ENCODE measurements at places on chromosomes 13 and 19.

- DNase-seq = no peak
These were observed 1.1 kb downstream of the SYDE1 start for GRCh38 chr19:15108145-15108844.

DNA sequence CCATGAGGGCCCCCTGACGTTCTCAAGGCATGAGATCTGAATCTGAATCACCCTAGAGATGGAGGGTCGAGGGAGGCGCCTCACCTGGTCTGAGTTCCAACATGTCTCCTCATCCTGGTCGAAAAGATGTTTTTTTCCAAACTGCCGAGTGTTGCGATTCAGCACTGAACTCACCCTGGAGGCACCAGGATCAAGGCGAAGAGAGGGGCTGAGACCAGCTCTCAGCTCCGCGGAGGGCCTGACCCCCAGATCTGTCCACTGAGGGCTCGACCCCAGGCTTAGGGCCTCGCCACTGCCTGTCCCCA is 555 bp downstream of the NR2C2AP start:
- no peak for DNase-seq

DNA sequence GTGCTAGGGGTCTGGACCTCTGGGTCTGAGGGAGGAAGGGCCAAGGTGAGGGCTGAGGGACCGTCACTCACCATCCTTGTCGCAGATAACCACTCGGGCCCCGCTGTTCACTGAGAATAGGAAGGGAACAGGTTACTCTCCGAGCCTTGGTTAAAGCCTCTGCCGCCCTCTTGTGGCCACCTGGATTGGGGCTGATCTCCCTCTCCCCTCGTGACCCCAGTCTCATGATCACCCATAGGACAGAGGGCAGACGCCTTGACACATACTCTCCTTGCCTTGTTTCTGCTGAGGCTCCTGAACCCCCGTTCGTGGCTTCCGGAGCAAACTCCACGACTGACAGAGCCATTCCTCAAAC is 580 bp downstream of the HSD17B14 start:
- DNase-seq = peak; percentile 20

DNA sequence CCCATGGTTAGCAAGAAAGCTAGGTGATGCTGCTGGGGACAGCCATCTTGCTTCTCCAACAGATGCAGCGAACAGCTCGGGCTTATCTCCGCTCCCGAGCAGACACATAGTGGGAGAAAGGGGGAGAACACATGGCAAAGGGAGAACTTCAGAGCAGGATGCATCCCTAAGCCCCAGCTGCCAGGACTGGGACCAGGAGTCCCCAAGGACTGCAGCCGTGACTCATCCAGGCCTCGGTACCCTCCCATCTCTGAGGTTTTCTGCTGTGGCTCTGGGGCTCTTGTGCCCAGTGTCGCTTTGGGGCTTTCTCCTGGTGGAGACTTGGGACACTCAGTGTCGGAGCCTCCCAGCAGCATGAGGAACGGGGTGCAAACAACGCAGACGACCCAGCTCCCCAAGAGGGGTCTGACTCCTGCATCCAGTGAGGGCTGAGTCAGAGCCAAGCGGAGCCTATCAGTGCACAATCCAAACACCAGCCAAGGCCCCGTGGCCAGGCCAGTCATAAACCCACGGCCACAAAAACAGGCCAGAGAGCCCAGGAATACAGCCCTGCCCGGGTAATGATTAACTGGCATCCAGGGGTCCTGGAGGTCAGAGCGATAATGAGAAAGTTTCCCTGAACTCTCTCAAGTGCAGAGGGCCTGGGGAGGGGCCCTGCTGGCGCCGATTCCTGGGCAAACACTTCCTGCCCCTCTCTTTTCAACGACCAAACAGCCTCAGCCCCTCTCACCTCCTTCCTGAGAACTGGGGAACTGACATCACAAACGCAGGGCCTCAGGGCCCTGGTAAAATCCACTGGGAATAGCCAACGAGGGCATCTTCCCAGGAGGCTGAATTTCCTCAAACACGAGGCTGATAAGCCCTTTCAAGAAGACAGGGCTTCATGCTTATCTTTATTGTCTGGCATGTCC is 202.9 kb downstream of the USP12 start:
- no peak for DNase-seq
